NCI-H1092 treated with DMSO at 0.1 percent for 48 hours (cell line): ENCODE measurements at places on chromosomes 4 and X.

- DNase-seq: no peak
Observed at GRCh38 chrX:18981124-18981807, 2.6 kb downstream of the PHKA2 start.

- DNase-seq: peak; percentile 82
Observed at GRCh38 chrX:40273356-40274050, 175.7 kb upstream of the BCOR start.

DNA sequence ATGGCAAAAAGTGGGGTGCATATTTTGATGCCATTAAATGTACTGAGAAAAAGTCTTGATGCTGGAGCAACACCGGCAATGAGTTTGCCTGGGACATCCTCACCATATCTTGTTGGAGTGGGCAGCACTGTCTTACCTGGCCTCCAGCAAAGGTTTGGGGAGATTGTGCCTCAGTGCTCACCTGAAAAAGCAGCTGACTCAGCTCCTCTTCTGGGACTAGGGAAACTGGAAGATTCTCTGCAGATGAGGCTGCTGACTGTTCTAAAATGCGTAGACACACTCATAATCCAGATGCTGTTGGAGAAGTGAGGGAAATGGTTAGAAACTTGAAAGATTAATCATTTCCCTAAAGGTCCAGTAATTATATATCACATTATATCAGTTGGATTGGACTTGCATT is 593.7 kb upstream of the HS3ST1 start:
- DNase-seq: no peak

DNA sequence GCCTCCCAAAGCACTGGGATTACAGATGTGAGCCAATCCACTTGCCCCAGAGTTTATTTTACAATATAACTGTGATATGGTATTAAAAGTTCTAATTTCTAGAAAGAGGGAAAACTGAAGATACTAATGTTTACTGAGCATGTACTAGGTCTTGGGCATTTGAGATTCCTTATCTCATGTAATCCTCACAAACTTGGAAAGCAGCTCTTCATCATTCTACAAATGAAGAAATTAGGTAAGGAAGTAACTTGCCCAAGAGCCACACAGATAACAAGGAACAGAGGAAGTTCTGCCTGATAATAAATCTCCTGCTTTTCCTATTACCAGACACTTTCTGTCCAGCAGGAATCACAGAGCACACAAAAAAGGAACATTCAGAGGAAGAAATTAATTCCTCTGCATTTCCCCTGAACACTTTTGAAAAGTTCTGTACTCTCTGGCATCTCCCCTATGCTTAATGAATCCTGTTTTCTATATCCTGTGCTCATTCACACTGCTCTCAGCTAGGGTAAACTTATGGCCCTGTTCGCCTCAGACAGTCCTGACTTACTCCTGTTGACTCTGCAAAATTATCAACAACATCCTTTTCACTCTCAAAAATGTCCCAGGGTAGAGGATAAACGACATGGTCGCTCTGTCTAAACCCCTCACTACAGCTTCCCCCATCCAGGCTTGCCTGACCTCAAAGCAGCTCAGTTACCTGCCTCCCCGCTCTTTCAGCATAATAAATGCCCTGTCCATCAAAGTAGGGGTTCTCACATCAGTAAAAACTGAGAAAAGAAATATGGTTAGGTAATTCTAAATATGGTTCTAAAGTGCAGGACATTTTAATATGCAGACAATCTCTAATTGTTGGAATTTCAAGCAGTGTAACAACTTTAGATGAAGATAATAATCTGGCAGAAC is 13.6 kb downstream of the SH3RF1 start:
- no peak for DNase-seq

DNA sequence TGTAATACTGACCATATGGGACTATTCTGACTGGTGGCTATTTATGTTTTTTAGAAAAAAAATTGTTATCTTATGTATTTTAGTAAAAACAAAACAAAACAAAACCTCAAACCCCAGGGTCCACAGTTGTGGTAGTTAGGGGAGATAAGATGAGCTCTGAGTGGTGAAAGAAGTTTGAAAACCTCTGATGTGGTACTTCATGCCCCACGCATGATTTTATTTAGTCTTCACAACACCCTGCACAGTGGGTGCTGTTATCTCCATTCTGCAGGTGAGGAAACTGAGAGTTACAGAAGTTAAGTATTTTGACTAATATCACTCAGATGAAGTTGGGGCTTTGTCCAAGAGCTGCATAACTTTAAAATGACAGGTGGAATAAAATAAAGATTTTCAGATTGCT is 230.6 kb upstream of the TRPC5 start:
- DNase-seq: no peak
